ENCODE measurements at places on chromosomes 3 and 15.

DNA sequence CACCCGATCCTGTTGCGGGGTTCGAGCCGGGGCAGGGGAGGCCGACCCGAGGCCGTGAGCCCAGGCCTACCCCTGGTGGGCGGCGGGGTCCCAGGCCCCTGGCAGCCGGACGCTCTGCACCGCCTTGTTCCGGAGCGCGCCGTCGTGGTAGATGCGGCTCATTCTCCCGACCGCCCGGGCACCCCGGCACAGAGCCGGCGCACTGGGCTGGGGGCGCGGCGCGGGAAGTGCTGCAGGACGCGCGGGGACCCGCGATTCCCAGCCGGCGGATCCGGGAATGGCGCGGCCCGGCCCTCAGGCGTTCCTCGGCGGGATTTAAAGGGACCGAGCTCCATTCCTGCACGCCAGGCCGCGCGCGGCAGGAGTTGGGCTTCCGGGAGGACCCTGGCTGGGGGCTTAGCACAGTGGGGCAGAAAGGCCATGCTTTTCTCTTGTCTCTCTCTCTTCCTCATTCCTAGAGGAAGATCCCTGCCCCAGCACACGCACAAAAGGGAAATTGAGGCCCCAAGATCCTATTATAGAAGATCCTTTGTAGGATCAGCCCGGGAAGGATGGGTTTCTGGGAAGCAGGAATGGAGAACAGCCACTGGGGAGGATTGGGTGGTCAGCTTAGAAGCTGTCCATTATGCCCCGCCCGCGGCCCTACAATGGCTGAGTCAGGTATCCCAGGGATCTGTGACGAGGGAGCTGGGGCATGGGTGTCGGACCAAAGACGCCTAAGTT is at the start of gene ARPIN:
Gene ARPIN, minus strand, starts transcription at position 279 of the 723 bp plus-strand sequence. Its CDS starts 117 bp downstream, at position 162.
- DNase-seq: peak; percentile 80

DNA sequence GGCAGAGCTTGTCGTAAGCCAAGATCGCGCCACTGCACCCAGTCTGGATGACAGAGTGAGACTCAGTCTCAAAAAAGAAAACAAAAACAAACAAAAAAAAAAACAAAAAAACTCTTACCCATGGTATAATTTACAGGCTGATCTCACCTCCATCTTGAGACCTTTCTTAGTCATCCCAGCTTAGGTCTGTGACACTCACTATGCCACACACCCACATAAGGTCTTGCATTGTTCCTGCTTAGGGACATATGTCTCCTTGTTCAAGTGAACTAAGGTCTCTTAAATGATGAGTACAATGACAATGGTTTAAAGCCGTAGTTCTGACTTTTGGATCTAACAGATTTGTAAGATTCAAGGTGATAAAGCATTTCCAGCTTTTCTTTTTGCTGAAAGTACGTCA is 360.2 kb upstream of the ARHGEF26 start:
- no peak for DNase-seq

DNA sequence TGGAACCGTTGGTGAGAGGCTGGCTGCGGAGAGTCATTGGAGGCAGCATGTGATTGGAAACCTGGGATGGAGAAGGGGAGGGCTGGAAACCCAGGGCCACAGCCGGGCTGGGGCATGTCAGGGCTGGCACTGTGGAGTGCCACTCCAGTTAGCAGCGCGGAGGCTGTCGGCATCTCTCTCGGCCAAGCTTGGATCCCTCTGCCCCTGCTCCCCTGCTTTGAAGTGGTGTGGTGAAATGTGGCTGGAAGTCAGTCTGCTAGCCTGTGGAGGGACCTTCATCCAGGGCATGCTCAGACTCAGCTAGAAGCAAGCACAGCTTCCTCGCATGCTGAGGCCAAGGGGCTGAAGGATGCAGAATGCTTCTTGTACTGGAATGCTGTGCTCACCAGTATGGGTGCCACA is 13.5 kb downstream of the SLCO3A1 start:
- DNase-seq: peak; percentile 35

DNA sequence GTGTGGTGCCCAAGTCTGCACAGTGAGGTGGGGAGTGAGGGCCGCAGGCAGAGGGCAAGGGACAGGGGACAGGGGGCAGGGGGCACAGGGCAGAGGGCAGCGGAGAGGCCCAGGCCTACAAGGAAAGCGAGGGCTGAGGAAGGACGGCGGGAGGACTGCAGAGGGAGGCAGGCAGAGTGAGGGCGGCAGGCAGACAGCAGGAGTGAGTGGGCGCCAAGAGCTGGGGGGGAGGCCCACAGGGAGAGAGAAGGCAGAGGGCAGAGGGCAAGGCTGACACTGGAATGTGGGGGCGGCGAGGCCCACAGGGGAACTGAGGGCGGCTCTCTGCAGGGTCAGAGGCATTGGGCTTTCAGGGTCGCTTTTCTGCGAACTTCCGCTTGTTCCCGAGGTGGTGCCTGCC is 267.8 kb upstream of the NDN start:
- no peak for DNase-seq

GRCh38 chr15:88616240-88616639 is 4.9 kb upstream of the AEN start:
- no peak for DNase-seq

DNA sequence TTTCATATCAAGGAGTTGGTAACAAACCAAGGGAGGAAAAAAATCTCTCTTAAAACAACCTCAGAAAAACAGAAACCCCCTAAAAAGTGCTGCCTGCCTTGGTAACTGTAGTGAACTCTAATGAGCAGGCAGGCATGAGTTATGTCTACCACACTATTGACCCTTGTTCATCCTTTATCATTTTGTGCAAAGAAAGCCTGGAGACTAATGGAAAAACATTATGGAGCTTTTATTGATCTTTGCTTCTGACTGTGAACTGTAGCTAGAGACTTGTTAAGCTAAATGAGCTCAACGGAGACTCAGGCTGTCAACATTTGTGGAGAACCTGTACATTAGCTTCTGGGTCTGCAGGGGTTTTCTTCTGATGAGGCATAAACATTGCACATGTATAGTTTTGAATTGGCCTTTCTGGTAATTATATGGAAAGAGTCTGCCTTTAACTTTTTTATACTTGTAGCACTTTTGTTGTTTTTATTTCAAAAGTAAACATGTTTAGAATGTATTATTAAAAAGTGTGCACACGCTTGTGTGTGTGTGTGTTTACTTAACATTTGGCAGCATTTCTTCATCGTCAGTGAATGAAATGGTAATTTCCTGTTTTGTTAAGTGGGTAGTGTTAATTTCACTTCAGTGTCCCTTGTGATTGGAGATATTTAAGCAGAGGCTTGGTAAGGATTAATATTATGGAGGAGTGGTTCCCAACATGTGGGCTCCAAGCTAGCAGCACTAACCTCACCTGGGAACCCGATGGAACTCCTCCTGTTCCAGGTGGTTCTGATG is 15.9 kb upstream of the SPTSSB start:
- no peak for DNase-seq

All from AG08396 (cell line).